ENCODE measurements at places on chromosomes 1 and 21.
A peak's percentile ranks its signal among the peaks of the same experiment; 100 is the strongest.

DNA sequence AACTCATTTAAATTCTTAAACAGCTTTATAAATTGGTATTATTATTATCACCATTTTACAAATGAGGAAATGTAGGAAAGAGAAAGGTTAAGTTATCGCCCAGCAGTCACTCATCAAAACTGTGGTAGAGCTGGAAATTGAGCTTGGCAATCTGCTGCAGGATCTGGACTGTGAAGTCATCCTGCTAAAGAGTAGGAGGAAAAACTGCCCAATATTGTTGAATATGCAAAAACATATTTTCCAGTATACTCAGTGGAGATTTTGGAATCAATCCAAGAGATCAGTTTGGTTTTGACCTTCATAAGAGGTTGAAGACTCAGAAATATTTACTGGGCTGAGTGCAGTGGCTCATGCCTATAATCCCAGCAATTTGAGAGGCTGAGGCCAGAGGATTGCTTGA lies 16.9 kb upstream of the RC3H1 start:
- DNase-seq, result no peak

- no peak for DNase-seq
These were observed 55.8 kb upstream of the ADAMTS1 start for GRCh38 chr21:26900980-26901379.

- no peak for DNase-seq
These were observed 1327.0 kb downstream of the BRINP3 start for GRCh38 chr1:189150624-189151023.

DNA sequence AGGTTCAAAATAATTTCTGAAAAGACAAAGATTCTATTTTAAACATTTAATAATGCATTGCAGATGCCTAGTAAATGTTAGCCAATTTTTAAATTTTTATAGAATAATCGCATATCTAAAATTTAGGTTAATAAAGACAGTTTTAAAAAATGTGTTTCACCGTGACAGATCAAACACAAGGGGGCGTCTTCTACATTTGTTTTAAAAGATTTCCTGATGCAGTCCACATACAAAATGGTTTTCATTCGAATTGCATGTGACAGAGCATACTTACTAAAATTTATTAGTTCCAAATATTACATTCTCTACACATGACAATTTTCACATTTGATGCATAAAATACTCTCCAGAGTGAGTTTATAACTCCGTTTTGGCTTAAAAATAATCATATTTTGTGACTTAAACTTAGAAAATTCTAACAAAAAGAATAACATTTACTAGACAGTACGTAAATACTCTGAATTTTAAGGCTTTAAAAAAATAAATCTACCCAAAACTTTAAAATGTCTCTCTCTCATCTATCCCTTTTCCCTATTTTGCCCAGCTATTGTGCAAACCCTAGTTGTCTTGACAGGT lies 75.5 kb downstream of the ADAMTS1 start:
- peak; percentile 34 for DNase-seq

- no peak for DNase-seq
These were observed 137.1 kb upstream of the CD34 start for GRCh38 chr1:208047975-208048374.

- no peak for DNase-seq
These were observed 5.5 kb upstream of the KRTAP10-5 start for GRCh38 chr21:44585892-44586291.

GRCh38 chr1:12434174-12434573 lies 183.8 kb downstream of the DHRS3 start:
- no peak for DNase-seq

GRCh38 chr1:192311281-192311680 lies 5.5 kb upstream of the RGS21 start:
- peak; percentile 14 for DNase-seq

- DNase-seq, result no peak
These were observed 863 bp upstream of the PTPRC start for GRCh38 chr1:198637916-198638437.

- DNase-seq, result no peak
These were observed 601 bp downstream of the UBE2G2 start for GRCh38 chr21:44800971-44801467.

DNA sequence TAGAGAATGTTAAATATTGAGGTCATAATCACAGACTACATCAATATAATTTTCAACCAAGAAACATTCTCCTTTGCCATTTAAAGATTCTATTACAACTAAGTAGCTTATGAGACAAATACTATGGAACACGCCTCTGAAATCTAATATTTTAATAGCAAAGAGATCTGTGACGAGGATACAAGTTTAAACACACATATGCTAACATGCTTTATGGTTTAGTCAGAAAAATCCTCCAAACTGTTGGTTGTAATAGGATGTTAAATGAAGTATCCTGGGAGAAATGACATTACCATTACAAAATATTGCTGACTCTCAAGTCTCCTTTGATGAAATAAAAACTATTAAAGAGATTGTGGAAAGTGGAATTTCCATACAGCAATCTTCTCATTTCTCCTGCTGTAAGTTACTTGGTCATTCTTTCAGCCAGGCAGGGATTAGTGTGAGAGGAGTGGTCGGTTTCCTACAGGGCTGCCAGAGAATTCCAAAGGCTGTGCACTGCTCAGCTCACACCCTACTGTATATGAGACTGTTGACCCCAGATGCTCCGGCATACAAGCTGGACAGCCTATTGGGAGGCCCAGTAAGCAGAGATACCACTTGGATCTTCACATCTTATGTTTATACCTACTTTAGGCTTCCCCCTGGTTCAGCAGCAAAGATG lies 26.6 kb downstream of the SCYL3 start:
- DNase-seq, result no peak

DNA sequence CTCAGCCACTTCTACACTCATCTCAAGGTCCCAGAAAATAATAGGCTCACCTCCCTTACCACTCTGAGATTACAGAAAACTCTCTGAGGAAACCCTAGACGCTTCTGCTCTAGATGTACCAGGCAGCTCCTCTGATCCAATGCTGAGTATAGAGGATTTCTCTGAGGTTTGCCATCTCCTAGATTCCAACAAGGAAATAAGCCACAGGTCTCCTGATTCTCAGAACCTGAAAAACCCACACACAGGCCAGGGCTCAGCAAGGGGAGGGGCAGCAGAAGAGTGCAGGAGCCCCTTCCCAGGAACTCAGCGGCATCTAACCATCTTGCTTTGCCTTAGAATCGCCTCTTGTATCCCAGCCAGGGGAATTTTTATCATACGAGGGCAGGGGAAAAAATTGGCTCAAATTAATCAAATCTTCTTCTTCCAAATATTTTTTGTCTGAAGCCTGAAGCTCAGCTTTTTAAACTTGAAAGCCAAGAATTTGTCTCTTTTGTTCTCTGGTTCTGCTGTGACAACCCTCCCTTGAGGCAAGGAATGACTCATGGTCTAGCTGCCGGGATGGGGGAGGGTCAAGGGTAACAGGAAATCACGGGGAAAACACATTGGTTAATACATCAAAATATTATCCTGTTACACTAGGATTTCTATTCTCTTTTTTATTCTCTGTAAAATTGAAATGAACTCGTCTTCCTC lies 30.8 kb downstream of the GORAB start:
- peak; percentile 60 for DNase-seq

- no peak for DNase-seq
These were observed 18.4 kb upstream of the DESI2 start for GRCh38 chr1:244634546-244634945.

DNA sequence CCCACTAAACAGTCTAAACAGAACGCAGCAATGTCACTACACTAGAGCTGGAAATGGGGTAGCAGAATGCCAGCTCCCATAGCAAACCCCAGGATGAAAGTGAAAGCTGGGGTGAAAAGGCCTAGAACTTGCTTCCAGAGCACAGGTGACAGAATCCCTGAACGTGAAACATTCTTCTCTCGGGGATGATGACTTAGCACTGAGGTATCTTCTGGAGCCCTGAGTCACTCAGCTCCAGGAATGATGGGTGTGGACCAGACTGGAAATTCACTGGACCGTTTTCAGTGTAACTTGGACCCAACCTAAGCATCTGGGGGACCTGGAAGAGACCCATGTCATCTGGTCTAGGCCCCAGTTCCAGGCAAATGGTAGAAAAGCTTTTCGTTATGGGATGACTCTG lies 108.9 kb downstream of the CDC7 start:
- DNase-seq, result no peak

- no peak for DNase-seq
These were observed 22.6 kb upstream of the GBP4 start for GRCh38 chr1:89221341-89221740.

DNA sequence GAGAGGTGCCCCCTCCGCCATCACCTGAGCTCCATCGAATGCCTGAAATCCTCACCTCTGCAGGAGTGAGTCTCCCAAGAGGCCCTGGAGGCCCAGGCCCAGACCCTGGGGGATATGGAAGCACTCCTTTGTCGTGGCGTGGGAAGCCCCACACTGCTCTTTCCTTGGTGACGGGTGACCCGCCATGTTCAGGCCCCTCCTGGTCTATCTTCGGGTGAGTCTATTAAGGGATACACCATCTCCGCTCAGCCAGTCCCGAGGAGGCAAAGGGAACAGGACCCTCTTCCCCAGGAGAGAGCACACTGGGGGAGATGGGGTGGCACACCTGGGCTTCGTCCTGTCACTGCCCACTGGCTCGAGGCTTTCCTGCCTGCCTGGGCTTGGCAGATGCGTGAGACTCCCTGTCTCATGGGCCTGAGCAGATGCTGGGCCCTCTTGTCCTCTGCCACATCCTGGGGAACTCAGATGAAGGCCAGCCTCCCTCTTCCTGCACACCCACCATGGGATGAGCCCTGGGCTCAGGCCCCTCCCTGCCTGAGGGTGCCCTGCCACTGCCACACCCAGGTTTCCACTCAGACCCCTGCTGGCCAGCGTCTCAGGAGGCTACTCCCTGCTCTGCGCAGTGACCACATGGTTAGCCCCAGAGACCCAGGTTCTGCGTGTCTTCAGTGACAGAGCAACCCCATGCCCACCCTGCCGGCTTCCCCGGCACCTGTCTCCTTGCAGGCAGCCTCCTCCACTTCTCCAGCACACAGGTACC lies 3.8 kb upstream of the NPHP4 start:
- DNase-seq, result no peak

DNA sequence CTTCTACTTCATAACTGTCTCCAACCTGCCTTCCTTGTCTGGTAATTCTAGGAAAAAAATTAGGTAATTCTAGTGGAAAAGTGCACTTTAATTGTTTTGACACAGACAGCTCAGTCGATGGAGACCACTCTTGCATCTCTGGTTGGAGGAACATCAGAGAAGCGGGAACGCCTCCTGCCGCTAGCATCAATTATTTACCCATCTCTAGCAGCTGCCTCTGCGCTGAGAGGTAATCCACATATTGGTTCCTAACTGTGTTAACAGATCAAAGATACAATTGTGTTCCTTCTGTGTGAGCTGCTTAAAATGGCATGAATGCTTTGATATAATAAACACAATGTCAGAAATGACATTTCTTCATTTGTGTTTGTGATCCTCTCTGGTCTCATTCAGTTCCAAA lies 33.3 kb downstream of the C2CD2 start:
- DNase-seq, result no peak

DNA sequence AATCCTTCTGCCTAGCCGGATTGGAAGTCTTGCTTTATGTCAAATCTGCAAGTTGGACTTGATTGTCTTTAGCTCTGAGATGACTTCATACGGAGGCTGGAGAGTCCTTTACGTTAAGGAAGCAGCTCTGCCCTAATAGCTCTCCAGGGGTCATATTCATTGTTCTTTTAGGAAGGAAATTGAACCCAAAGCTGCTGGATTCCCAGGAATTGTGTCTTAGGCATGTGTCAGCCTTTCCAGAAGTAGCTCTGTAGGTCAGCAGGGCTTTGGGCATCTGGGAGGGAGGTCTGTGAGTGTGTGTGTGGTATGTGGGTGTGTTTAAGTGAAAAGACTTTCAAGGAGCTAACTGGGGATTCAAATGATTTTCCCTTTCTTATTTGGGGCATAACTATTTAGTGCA lies 82.4 kb downstream of the ABCA4 start:
- no peak for DNase-seq

- no peak for DNase-seq
These were observed 819 bp upstream of the GPR3 start for GRCh38 chr1:27391511-27392095.

DNA sequence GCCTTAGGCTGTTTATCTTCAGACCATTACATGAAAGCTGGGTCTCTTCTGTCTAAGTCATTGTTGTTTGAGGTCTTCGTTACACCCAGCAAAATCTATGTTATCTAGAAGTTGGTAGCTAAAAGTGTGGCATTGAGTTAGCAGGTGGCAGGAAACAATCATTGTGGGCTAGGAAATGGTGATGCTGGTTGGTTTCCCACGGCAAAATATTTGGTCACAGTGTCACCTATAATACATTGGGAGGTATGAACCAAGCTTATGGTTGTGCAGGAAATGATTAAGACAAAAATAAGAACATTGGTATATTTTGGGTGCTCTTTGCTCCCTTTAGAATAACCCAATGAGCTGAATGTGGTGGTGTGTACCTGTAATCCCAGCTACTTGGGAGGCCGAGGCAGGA lies 169.7 kb downstream of the TRIM33 start:
- DNase-seq, result no peak

DNA sequence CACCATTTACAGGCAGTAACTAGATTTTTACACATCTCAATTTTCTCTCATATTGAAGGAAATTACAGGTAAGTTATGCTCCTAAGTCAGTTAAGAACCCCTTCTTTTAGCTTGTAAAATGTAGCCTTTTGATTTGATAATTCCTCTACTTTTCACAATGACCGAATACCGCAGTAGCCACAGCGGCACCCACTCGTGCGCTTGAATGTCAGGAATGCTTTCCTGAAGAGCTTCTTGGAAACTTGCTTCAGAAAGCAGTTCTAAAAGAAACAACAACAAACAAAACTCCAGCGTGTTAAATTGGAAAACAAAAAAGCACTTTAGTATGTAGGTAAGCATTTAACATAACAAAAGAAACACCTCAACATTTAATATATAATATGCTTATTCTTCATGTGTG lies 9.9 kb upstream of the DNTTIP2 start:
- DNase-seq, result no peak

GRCh38 chr1:59150577-59151386 lies 146.1 kb upstream of the FGGY start:
- peak; percentile 95 for DNase-seq

DNA sequence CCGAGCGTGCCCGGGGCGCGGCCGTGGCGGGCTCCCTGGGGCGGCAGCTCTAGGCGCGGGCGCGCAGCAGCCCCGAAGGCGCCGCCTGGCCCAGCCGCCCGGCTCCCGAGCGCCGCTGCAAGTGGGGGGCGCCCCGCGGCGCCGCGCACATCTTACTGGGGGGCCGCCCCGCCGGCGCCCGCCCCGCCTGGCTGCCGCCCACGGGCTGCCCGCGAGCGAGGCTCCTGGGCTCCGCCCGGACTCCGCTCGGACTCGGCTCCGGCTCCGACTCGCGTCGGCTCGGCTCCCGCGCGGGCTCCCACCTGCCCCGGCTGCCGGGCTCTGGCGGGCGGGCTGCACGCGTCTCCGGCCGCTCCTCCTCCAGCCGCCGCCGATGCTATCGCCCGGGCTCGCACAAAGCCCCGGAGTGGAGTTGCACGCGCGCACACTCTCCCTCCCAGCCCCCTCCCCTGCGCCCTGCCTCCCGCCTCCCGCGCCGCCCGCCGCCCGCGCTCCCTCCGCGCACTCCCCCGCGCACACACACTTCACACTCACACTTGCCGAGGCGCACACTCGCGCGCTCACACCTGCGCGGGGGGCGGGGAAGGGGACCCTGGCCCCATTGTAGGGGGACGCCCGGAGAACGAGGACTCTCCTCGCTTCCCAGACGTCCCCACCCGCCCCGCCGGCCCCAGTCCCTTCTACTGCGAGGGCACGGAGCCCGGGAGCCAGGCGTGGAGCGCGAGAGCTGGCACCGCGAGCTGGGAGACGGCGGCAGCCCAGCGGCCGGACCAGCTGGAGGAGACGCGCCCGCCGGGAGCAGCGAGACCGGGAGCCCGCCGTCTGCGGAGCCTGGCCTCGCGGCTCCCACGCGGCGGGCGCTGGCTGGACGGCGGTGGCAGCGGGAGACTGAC lies at the start of gene GRIK3:
TSS of gene GRIK3 (minus strand) at position 395 of the 893 bp plus-strand sequence. CDS start 407 bp downstream, outside the sequence.
- DNase-seq, result no peak

- no peak for DNase-seq
These were observed 164.6 kb downstream of the FASLG start for GRCh38 chr1:172823534-172823933.
